CD4-positive, alpha-beta T cell treated with Interferon alpha-2 for 1 hour (primary cell): ENCODE measurements at places on chromosomes 2 and 18.

DNA sequence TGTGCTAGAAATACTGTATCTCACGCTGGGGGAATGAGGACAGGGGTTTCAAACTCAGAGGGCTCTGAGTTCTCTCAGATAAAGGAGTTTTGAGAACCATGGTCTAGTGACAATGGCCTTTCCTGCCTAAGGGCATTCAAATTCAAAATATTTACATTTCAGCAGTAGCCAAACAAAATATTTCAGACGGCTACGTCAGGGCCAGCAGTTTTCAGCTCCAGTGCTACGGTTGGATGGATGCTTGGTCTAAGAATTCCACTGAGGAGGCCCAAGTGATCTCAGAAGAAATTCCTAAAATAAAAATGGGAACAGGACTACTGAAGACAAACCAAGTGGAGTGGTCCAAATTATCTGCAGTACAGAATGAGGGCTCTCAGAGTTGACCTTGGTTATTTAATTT, 41.1 kb upstream of the SCG2 start:
- DNase-seq, result no peak

- DNase-seq, result no peak
Measured at GRCh38 chr2:16021611-16022363, 81.4 kb downstream of the MYCN start.

DNA sequence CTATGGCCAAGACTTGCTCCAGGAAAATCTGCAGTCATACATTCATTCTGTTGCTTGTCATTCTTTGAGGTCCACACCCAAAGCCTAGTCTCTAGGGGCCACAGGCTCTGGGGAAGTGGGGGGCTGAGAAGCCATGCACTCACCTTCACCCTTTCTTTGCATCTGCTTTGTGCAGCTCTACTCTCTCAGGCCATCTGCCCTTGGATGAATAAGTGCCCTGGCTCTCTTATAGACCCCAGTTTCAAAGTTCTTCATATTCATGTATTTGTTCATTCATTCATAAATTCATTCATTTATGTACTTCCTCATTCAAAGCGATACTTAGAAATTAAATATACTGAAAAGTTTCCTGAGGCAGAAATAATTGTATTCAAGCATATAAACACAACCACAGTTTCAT, 130.3 kb upstream of the FAM98A start:
- DNase-seq, result no peak

DNA sequence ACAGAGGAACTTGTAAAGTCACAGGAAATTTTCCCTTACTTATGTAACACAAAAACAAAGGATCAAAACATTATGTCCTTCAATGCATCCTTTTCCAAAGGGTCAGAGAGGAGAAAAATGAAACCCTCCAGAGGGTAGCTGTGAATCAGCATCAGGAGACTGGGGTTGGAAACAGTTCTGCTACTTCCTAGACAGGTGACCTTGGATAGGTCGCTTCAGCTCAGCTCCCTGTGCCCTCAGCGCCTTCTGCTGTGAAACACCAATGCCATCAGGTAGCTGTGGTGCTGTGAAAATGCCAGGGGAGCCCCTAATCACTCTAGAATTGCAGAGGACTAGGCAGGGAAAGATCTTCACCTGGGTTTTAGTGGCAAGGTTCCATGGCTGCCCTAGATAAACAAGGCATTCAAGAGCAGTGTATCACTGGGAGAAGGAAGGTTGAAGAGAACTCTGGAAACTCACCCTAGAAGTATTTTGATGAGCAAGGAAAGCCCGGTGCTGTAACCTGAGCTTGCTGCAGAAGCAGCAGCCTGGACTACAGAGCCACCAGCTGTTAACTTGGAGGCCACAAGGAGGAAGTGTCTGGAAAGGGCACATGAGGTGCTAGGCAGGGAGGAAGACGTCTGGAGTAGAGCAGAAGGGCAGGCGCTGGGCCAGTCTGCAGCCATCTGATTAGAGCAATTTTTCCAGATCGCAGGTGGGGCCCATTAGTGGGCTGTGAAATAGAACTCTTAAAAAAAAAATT, 100.7 kb upstream of the MCFD2 start:
- DNase-seq, result no peak

GRCh38 chr2:236014408-236015131, 153.6 kb downstream of the GBX2 start:
- no peak for DNase-seq

GRCh38 chr2:184338771-184339170, 259.6 kb upstream of the ZNF804A start:
- no peak for DNase-seq

DNA sequence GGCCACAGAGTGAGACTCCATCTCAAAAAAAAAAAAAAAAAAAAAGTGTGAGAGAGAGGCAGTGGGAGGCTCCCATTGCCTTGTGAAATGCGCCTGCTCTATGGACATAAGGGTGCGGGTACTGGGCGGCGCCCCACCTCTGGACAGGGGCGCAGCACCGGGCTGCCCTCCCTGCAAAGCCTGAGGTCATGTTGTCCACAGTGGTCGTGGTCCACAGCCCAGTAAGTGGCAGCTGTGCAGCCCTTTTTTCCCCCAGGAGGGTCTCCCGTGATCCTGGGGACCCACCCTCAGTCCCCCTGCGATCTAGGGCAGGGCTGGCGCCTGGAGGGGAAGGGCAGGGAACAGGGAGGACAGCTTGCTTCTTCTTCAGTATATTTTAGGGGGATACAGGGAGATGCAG, 37.8 kb downstream of the LPIN1 start:
- DNase-seq, result no peak

- no peak for DNase-seq
Measured at GRCh38 chr2:119366161-119366648, 429 bp downstream of the C2orf76 start.

DNA sequence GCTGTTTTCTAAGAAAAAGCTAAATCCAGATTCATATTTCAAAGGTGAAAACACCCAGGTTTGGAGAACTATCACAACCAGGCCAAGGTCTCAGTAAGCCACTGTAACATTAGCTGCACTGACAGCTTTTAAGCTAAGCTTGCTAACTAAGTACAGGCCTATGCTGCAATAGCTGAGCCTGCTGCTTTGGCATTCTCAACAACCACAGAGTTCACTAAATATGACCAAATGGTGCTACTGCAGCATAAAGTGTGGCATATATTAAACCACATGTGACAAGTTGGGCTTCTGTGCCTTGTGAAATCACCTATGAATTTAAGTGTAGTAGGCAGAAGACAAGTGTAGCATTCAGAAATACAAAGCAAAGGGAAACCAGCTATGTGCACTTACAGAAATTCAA, 206.7 kb downstream of the TCF4 start:
- no peak for DNase-seq

DNA sequence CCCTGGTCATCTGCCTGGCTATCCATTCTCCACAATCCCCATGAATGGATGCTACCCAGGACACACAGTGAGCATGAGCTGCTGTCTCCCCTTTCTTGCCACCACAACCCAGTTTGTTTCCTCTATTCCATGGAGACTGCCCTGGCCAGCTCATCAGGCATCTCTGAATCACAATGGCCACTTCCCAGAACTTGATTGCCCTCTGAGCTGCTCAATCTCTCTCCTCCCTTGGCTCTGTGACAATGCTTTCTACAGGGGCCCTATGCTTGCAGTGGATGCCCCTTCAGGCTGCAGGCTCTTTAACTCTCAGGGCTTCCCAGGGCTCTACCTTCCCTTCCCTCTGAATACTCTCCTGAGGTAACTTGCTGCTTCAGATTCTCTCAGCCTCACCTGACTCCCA, 14.4 kb upstream of the SLC4A5 start:
- DNase-seq, result no peak

- no peak for DNase-seq
Measured at GRCh38 chr2:126515471-126515870, 140.5 kb upstream of the GYPC start.

DNA sequence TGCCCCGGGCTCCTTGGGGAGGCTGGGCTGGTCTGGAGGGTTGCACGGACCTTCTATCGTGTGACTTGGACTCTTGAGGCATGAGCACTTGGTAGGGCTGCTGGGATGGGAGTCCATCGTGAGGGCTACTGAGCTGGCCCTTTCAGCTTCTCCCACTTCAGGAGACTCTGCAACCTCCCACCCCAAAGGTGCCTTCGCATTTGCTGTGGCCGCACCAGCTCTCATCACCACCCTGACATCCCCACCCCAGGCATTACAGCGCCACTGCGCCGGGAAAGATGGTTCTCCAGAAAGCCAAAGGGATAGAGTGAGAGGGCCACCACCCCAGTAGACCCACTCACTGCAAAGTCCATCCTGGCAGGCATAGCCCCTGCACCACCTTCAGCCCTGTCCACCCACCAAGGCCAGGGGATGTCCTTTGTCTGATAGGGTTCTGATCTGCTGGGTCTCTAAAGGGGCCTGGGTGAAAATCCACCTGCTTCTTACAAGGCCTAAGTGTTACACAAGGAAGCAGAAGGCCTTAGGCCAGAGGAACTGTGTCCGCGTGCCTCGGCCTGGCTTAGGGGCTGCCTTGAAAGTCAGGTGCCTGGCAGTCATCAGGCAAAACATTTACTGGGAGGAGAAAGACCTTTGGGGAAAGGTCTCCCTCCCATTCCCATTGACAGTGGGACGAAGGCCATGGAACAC, 5.1 kb downstream of the EHD3 start:
- DNase-seq, result no peak

- no peak for DNase-seq
Measured at GRCh38 chr2:150625303-150625702, 137.8 kb upstream of the RND3 start.

GRCh38 chr2:98702858-98703620, 27.9 kb downstream of the MGAT4A start:
- DNase-seq, result no peak

- DNase-seq, result no peak
Measured at GRCh38 chr18:63387861-63388260, 20.9 kb upstream of the KDSR start.

GRCh38 chr2:96091141-96091710, 25.1 kb downstream of the ADRA2B start:
- DNase-seq, result no peak

DNA sequence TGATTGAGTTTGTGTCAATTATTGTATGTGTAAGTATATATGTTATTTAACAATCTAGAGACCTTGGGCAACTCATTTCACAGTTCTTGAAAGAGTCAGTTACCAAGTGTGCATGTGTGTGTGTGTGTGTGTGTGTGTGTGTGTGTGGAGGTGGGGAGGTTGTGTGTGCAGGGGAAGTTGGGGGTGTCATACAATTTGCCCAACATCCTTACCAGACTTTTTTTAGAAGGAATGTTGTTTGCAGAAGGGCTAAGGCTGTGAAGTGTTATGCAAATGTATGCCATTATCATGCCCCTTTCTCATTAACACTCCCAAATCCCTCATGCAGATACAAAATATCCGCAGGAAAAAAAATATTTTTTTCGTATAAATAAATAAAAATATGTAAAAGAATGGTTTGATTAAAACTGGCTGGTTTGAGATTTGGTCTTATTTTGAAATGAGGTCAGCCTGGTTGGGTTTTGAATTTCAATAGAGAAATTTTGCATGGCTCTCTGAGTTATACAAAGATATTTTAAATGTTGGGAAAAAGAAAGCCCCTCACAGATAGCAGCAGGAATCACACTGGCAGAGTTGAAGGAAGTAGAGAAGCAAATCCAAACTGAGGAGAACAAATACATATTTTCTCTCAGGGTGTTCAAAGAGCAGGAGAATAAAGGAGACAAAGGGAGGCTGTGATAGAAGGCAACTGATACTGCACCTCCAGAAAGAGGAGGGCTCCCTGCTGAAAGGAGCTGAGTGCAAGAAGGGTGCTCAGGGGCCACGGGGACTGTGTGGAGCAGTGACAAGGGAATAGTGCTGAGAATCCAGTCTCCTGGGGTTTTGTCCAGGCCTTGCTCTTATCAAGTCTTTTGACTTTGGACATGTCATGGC, 1365.5 kb upstream of the CELF4 start:
- DNase-seq, result no peak

DNA sequence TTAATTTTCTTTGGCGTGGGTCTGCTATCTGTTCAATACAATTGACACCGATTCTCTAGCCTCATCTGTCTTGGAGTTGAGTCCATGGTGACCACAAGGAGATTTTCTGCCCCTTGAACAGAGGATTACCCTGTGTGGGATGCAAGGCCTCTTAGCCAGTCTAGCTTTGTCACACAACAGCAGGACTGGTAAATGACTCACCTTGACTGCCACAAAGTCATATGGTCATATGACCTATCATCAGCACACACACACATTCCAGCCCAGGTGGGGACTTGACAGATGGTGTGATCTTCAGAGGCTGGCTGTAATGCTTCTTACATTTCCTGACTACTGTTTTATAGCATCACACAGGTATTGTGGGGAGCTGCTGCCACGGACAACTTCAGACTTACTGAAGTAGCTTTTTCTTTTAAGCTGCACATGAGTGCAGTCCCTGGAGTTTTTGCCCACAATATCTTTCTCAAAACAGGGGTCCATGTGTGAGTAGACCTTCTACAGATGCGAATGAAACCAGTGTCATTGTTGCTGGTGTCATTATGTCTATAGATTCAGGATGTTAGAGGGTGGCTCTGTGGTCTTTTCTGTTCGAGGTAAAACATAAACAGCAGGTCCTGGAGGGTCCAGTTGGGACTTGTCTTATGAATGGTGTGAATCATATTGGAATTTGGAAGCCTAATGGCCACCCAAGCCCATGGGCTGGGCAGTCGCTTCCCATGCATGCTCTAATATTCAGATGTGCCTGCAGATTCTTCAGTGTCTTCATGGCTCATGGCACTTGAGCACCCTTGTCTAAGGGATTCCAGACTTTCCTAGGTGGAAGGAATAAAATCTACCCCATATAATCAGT, 18.6 kb upstream of the ACOXL start:
- DNase-seq, result no peak

GRCh38 chr2:96254571-96254970, 11.2 kb downstream of the TMEM127 start:
- no peak for DNase-seq
